ENCODE measurements at places on chromosomes 11 and 22.

- no peak for DNase-seq
Observed at GRCh38 chr11:102577723-102578122, 47.2 kb upstream of the MMP7 start.

DNA sequence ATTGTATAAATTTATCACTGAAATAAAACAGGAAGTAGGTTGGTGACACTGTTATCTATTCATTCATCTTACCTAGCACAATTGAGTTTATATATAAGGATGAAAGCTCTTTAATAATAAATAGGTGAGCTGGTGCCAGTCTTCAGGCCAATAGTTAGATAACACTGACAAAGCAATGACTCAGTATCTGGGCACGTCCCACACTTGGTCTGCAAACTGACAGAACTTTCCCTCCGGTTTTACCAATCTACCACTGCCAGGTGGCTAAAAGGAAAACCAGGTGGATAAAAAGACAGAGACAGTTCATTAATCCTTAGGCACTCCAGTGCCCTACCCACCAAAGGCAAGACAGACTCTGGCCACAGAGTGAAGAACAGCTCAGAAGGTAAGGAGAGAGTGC lies 17.6 kb downstream of the DDB1 start:
- DNase-seq: no peak

DNA sequence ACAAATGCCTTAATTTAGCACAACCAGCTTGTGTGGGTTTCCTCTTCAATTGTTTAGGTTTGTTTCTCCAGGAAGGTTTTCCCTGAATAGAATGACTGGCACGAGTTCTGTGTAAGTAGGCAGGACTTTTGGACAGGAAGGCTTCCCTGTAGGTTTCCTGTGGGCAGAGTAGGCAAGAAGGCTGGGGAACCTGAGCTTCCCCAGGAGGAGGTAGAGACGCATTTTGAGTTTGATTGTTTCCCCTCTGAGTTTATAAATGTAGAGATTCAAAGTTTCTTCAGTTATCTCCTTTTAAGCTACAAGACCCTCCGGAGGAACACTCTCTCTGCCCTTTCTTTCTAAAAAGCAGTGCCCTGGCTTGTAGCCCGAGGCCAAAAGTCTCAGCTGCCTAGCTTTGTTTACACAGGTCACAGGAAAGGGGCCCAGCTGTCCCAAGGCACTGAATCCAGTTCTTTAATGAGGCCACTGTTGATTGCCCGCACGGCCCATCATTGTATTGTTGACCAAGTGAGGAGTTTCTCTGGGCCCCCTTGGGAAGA lies 66.6 kb upstream of the RDX start:
- no peak for DNase-seq

GRCh38 chr11:73308961-73309919 lies 1.2 kb downstream of the ARHGEF17 start:
- DNase-seq: no peak

DNA sequence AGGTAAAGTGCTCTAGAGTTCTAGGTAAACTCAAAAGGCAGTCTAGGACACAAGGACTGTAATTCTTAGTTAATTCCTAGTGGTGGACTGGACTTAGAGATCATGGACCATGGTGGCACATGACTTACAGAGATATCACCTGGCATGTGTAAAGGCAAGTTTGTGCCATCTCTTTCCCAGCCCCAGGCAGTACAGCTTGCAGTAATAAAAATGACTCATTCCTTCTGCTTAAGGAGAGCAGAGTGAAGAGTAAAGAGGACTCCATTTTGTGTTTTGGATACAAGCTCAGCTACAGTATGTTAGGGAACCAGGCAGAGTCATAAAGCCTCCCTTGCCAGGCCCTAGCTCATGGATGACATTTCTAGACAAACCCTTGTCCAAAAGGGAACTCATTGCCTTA lies 629.9 kb downstream of the JRKL start:
- DNase-seq: no peak

DNA sequence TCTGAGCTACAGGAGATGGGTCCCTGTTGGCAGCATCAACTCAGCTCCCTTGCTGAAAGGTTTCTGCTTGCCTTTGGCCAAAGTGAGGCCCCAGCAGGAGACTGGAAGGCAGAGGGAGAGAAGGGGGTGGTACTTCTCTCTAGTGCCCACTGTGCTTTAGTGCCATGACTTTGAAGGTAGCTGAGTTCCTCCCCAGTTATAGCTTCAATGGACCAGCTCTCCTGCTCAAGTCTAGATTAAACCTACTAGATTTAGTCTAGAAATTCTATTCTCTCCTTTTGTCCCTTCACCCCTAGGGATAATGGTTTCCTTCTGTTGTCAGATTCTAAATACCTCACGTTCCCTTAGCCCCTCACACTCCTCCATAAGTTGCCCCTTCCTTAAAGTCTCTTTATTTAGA lies 119.2 kb downstream of the TIMP3 start:
- DNase-seq: no peak

DNA sequence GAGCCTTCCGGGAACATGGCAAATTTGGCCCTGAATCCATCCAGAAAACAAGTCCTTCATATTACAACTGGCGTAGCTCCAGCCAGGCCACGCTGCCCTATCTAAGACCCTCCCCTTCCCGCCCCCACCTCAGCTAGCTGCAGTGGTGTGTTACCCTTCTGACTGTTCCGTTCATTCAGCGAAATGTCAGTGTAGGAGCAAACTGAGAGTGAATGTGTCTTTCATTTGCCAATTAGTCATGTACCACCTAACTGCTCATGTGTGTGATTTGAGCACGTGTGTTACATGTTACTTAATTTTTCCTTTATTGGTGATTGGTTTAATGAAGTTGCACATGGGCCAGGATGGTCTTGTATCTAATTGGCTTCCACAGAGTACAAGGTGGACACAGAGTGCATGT lies 34.8 kb upstream of the POU2AF1 start:
- no peak for DNase-seq

DNA sequence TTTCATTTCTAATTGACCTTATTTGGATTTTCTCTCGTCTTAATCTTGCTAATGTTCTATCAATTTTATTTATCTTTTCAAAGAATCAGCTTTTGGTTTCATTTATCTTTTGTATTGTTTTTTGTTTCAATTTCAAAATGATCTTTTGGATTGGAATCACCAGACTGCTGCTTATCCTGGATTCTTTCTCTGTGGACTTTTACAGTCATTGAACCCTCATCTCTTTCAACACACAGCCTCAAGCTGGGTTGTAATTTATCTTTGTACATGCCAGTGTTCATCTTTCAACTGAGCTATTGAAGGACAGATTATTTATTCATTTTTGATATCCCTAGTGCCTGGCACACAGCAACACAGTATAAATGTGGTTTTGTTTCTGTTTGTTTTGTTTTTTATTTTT lies 195.9 kb downstream of the ARHGAP42 start:
- DNase-seq: no peak

DNA sequence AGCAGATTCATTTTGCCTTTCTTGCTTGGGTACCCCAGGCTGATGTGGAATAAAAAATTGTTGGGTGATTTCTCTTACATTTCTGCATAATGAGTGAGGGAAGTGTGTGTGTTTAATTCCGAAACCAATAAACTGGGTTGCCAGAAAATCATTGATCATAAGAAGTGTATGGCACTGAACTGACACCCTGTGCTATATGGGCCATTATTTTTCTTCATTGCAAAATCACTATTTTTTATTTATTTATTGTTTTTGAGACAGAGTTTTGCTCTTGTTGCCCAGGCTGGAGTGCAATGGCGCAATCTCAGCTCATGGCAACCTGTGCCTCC lies 14.6 kb upstream of the HIKESHI start:
- no peak for DNase-seq

DNA sequence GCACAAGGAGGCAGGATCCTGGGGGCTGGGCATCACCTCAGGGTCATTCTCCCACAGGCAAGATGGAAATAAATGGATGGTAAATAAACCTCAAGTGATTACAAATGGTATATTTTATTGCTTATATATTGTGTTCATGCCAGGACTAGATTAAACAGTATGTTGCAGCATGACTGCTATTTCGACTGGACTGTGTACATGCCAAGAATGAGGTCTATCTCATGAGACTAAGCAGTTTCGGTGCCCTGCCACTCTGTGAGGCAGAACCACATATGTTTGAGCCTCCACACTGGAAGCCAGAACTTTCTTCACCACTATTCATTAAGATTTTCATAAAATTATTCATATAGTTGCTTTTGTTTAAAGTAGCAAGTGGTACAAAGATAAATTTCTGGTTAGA lies 140.2 kb downstream of the DDX10 start:
- no peak for DNase-seq

- DNase-seq: no peak
Observed at GRCh38 chr22:20203552-20204201, 52.8 kb upstream of the CCDC188 start.

DNA sequence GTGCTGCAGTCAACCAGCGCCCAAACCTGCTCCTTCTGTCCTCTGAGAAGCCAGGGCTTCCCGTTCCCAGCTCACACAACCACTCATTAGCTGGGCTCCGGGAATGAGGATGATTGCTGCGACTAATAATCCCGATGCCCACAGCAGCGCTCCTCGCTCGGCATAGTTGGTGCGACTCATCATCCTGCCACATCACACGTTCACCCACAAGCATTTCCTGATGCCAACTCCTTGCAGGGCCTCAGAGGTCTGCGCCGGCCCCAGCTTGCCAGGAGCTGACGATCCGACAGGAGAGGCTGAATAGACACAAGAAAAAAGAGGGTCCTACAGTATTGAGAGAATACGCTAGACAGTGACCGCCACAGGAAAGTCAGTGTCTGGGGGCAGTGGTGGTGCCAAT lies 10.6 kb upstream of the CSNK1E start:
- DNase-seq: no peak

DNA sequence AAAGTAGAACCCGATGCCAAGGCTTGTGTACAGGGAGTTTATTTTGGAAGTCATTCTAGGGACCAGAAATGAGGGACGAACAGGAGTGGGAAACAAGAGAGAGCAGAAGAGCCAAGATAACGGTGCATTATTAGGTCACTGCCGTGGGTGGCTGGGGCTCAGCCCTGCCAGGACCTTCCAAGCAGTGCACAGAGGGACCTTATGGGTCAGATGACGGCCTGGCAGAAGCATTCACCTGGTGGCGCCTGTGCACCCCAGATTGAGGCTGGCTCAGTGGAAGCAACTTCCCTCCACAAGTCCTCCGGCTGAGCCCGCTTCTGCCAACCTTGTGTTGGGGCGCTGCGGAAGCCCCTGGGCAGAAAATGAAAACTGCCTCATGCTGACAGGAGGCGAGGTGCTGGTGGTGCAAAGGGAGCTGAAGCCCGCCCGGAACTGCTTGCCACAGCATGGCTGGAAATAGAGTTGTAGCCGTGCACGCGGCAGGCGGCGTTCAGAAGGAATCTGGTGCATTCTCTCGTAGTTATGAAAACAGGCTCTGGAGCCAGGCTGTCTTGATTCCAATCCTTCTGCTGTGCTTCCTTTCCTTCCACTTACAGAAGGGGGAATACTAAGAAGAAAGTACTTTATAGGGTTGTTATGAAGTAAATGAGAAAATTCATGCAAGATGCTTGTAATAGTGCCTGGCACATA lies 22.2 kb upstream of the TP53I11 start:
- DNase-seq: no peak

DNA sequence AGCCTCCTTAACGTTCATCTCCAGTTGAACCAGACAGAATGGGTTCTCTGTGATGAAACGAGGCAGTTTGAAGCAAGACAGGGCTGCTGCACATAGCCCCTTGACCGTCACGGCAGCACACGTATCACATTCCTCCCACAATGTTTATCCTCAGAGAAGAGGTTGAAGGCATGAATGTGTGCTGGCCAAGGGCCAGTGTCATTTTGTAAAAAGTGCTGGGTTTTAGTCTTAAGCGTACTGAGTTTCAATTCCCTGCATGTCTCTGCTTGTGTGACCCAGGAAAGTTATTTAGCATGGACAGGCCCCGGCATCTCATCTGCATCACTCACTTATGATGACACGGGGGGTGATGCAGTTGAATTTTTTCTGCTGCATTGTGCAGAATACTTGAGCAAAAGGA lies 31.6 kb downstream of the TTC12 start:
- no peak for DNase-seq

GRCh38 chr22:17845327-17845726 lies 71.1 kb upstream of the BID start:
- no peak for DNase-seq

- DNase-seq: no peak
Observed at GRCh38 chr11:9459667-9460321, 1.0 kb upstream of the ZNF143 start.

DNA sequence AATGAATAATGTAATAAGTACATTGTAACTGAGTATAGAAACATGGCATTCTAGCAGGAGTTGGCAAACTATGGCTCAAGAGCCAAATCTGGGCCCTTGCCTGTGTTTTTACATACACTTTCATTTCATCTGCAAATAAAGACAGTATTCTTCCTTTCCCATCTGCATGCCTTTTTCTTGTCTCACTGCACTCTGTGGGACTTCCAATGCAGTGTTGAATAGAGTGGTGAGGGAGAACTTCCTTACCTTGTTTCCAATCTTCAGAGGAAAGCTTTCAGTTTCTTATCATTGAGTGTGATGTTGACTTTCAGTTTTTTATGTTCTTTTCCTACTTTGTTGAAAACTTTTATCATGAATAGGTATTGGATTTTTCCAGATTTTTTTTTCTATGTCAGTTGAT lies 82.1 kb downstream of the USP47 start:
- no peak for DNase-seq

GRCh38 chr11:130198964-130199363 lies 39.4 kb downstream of the ST14 start:
- DNase-seq: no peak

DNA sequence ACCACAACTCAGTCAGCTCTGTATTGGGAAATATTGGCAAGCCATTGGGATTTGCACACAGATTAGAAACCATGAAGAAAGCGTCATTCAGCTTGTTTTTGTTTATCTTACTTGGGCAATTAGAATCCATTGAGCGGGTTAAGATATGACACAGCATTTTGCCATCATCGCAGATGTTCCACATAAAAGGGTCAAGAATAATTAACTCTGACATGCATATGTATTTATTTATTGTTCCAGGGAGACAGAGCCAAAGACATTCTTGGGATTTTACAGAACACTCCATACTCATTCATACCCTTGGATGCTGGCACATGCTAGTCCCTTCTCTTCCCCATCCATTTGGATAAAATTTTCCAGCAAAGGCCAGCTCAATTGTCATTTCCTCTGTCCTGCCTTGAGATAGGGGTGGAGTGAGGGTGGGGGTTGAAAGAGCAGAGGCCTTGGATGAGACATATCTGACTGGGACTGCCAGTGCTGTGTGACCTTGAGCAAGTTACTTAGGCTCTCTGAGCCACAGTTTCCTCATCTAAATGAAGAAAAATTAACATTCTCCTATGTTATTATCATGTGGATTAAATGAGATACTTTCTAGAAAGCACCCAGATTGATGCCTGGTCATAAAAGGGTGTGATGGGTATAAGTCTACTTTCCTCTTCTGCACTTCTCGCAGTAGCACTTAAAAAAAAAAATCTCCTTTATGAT lies 179.7 kb downstream of the RRAS2 start:
- no peak for DNase-seq

DNA sequence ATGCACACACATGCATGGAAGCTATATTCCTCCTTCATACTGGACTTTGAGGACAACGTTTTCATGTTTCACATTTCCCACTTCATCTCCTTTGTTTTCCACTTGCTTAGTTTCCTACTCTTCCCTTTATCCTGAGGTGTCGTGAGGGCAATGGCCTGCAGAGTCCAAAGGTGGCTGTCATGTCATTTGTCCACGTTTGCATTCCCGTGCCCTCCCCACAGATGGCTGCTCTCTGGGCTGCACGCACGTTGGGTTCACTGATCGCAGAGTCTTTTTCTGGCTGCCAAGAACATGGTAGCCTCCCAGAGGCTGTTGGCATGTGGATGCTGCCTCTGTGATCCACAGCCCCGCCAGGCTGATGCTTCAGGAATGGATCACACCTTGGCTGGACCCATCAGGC lies 256.0 kb downstream of the ST3GAL4 start:
- no peak for DNase-seq

Data from NCI-H1048 (cell line).